Dorsolateral prefrontal cortex (tissue), 122 donors: ENCODE measurements at places on chromosomes 4 and X.
A peak's percentile ranks its signal among the peaks of the same experiment; 100 is the strongest.

DNA sequence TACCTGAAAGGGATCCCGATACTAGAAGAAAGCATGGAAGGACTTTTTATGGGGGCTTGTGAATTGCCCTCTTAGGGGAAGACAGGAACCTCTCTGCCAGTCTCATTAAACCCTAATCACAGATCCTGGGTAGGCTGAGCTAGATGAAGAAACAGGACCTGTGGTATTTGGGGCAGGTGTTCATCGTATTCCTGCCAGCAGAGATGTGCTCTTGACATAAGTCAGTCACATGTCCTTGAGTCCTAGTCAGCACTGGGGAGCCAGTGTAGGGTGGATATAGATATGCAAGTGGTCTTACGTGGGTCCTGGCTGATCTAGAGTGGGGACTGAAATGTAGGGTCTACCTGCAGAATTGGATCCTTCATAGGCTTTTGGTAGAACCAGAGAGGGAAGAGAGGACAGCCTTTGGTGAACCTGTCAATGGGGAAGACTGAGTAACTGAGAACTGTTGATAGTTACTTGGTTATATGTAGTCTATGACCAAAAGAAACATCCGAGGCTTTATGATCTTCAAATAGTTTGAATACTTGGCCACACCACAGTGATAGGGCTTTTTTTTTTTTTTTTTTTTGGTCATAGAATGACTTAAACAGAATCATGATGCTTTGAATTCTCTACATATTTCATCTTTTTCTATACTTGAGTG lies 63.5 kb upstream of the WDR1 start:
- no peak for DNase-seq

- no peak for DNase-seq
These were observed 101.2 kb downstream of the ARSF start for GRCh38 chrX:3142259-3143042.

DNA sequence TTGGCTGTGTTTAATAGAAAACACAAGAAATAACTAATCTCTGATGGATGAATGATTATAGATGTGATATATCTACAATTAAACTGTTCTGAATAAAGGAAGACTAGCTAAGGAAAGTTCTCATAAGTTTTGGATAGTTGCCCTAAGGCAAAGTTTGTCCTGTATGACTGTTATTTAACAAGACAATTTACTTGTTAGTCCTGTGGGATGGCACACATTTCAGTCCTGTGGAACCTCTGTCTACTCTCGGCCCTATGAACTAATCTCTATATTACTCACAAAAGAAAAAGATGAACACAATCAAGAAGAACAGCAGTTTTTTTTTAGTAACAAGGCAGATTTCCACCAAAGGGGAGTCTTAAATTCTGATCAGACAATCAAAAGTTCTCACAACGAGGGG lies 314.6 kb downstream of the CCSER1 start:
- DNase-seq = no peak

GRCh38 chr4:185809121-185809520 lies 2.9 kb downstream of the SORBS2 start:
- no peak for DNase-seq

DNA sequence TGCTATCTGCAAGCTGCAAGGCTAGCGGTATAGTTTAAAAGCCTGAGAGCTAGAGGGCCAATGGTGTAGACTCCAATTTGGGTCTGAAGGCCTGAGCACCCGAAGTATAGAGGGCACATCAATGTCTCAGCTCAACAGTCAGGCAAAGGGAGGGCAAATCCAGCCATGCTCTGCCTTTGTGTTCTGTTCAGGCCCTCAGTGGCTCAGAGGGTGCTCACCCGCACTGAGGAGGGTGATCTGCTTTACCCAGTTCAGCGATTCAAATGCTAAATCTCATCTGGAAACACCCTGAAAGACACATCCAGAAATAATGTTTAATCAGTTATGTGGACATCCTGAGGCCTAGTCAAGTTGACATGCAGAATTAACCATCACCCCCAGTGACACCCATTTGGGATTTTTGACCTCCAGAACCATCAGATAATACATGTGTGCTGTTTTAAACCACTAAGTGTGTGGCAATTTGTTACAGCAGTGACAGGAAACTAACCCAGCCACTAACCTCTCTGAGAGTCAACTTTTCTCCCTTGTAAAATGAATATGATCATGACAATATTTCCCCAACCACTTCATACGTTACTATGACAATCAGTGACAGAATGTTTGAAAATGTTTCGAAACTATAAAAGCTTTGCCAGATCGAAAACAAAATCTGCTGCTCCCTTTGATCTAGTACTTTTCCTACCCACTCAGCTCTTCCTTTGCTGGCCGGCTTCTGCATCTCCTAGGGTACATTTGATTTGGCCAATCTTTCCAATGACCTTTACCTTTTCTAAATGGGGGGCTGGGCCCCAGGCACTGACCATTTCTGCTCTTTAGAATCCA lies 8.4 kb upstream of the TBL1X start:
- DNase-seq = no peak

GRCh38 chrX:42023122-42023521 lies 99.8 kb upstream of the CASK start:
- no peak for DNase-seq

DNA sequence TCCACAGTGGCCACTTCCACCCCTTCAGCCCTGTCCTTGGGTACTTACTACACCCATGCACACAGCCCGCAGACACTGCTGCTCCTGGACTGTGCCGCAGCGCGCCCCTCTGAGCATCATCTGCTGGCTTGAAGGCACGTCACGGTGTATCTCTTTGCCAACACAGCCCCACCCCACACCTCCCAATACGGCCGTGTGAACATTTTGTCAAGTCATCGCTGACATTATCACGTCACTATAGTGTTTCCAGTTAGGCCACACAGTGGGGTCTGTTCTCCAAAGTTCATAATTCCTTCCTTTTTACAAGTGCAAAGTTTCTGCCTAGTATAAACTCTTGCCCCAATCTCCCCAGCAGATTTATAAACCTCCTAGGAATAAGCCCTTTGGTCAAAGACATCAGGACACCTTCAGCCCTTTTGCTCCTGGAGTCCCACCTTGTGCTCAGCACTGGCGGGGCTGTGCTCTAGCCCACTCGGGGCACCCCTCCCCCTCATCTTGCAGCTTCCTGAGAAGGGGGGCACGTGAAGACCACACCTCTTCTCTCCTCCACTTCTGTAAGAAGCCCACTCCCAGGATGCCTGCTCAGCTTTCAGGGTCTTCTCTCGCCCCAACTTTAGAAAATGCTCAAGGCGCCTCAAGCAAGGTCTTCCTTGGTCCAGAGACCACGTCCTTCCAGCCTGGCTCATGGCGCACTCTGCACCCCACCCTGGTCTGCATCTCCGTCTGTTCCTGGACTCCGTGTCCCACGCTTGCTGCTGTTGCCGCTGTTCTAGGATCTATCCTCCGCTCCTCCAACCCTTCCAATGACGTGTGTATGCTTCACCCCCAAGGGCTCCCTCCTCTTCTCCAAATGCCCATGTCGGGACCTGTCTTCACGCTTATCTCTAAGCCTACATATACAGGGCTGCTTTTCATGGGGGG lies 7.2 kb downstream of the FAM53A start:
- DNase-seq = no peak

DNA sequence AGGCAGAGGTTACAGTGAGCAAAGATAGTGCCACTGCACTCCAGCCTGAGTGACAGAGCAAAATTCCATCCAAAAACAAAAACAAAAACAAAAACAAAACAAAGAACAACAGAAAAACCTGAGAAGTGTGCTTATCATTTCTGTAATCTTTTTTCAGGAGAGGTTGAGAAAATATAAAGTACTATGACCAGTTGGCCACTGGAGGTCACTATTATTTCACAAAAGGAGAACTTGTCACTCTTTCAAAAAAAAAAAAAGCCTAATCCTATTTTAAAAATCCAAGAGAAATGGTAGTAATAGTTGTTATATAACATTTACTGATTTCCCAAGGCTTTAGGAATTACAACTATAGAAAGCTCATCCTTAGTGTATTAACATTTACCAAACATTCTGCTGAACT lies 24.9 kb upstream of the RNF150 start:
- no peak for DNase-seq

DNA sequence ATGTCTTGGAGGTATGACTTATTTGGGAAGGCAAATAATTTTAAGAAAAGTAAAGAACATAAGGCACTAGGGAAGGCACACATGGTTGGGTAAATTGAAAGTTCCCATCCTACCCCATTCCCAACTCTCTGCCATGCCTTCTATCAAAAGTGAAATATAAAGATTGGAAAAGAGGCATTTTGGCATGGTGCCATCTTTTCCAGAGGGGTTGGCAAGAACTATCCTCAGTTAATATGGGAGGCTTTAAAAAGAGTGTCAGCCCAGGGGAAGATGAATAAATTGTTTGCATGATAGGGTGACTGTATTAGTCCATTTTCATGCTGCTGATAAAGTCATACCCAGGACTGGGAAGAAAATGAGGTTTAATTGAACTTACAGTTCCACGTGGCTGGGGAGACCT lies 150.8 kb upstream of the BOD1L1 start:
- no peak for DNase-seq

DNA sequence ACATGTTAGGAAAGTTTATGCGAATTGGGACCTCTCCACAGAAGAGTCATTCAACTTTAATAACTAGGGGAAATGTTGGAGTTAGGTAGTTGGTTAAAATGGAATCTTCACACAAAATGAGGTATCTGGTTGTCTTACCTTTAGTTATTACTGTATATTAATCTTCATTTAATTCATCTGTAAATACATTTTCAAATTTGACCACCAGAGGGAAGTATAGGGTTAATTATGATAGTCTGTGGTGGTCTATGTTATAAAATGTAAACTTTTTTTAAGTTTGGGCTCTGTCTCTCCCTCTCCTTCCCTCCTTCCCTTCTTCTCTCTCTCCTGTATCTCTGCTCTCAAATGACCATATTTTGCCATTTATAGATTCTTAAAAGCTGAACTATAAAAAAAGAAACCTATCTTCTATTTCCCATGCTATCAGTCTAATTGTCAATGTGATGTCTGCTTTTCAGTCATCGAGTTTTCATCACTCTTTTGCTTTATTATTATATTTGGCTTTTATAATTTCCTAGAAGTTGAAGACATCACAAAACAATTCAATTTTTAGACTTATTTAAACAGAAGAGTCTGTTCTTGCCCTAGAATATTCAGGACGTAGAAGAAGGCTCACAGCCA lies 49.8 kb downstream of the TMEM144 start:
- no peak for DNase-seq

DNA sequence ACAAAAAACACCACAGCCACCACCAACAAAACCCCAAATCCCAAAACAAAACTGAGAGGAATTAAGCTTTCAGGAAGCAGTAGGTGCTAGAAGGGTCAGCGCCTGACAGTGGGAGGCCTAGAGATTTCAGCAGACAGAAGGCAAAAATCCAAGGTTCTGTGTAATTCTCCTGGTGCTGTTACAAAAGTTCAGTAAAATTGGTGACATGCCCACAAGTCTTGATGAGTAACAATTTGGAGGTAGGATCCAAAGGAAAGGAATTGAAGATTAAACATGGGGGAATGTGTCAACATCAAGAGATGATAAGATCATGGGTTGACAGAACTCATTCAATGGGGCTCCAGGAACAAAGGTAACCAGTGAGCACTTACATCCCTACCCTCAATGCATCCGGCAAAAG lies 653.8 kb upstream of the CPEB2 start:
- no peak for DNase-seq

DNA sequence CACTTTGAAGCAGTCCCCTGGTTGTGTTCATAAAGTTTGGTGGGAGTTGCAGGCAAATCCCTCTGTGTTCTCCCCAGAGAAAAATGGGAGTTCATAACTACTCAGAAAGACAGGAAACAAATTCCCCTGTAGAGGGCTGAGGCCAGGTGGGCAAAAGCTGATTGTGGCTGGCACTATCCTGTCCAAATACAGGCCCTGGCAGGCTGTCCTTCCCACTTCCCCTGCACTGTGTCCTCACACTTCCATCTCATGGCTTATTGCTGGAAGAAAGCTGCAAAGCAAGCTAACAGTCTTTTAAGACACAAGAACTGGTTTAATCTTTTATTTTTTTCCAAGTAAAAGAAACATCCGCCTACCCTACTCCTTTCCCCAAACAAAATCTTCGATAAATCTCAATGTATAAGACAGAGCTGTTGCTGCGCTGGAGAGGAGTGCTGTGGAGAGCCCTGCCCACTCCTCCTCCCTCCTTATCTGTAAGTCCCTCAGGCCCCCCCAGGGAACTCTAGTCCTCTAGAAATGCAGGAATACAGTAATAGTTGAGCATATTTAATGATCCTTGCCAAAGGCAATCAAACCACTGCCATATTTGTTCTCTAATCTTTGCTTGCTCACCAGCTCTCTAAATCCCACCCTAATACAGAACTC lies 14.0 kb downstream of the TAPT1 start:
- no peak for DNase-seq

DNA sequence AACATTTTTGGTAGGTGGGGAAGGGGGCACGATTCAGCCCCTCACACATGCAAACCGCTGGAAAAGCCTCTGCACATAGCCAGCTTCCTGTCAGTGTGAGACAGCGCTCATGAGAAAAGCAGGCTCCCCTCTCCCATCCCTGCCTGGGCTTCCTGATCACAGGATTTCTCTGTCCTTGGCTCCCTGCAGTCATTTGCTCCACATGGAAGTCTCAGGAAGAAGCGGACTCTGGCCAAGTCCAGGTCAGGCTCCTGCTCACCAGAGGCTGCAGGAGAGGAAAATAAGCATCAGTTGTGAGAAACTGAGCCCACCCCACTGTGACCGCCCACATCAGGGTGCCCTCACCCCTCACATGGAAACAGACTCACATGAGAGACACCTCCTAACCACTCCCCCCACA lies 664.3 kb upstream of the TENM3 start:
- no peak for DNase-seq

DNA sequence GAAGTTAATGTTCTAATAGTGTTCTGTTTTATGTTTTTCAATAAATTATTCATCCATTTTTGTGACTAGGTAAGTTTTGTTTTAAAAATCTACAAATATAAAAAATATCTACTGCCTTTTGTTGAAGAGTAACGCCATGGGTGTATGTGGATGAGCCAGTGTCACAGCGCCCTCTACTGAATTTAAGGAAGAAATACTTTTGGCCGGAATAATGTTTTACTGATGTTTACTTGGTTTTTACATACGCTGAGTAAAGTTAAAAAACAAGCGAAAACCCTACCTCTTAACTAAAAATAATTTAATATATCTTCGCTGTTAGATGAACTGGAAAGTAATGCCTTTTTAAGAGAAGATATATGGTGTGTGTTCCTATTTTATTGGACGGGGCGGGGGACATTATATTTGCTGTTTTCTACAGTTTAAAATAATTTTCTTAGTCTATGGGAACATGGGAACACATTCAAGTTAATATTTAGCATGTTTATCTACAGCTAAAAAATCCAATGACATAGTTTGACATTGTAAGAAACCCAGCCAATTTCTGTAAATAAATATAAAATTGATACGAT lies 86.1 kb downstream of the CPE start:
- no peak for DNase-seq

- DNase-seq = no peak
These were observed 105.3 kb upstream of the NKX1-1 start for GRCh38 chr4:1511441-1512041.

GRCh38 chrX:143634663-143635455 lies 1.0 kb downstream of the SLITRK4 start:
- peak; percentile 6 for DNase-seq

GRCh38 chrX:67543818-67544217 lies at the start of gene AR:
AR (plus strand) TSS chrX:67544021; CDS start chrX:67545147, 1,126 bp downstream.
- no peak for DNase-seq
